ENCODE measurements at places on chromosomes 4 and X.
A peak's percentile ranks its signal among the peaks of the same experiment; 100 is the strongest.

DNA sequence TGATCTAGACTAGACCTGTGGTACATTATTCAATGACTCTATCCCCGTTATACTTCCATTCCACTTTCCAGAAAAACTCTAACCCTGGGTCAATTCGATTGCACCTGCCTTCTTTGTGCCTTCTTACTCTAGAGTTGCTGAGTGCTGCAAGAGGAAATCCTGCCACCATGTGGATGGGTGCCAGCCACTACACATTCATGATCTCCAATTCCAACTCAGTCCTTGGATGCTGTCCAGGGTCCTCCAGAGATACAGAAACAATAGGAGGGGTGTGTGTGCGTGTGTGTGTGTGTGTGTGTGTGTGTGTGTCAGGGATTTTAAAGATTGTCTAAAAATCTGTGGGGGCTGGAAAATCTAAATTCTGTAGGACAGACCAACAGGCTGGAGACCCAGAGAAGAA lies 42.9 kb upstream of the INTS6L start:
- DNase-seq: peak; percentile 37

- no peak for DNase-seq
Measured at GRCh38 chr4:78024576-78025091, 32.5 kb upstream of the FRAS1 start.

GRCh38 chrX:7170898-7171297 lies 22.9 kb upstream of the PUDP start:
- no peak for DNase-seq

DNA sequence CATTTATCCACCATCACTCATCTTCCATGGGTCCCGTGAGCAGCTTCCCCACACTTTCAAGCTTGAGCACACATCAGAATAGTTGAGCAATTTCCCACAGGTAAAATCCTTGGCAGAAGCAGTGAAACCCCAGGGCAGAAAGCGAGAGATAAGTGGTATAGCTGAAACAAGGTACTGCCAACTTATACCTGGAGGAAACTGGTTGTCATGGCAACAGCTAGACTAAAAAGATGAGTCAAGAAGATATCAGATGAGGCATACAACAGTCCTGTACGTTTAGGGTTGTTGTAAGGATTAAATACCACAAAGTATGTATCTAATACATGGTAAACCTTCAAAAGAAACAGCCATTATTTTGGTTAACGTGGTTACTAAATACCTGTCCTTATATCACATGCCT lies 66.9 kb upstream of the PHOX2B start:
- no peak for DNase-seq

DNA sequence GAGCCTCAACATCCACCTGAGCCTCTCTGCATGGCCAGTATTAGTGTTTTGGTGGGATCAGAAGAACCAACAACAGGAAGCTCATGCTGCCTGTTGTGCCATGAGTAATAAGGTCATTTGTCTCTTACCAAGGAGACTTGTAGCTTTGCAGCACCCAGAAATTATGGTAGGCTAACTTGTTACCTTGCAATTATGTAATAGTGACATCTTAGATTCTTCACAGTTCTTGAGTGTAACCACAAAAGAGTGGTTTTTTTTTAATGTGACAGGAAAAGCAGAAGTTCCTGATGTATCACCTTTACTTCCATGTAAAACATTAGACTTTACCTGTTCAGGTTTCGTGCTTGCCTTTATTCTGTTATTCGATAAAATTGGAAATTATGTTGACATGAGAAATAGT lies 263.9 kb upstream of the CXXC4 start:
- no peak for DNase-seq

- DNase-seq: no peak
Measured at GRCh38 chr4:70863099-70863790, 23.6 kb upstream of the GRSF1 start.

- DNase-seq: no peak
Measured at GRCh38 chr4:78423790-78424189, 127.8 kb upstream of the ANXA3 start.

- DNase-seq: no peak
Measured at GRCh38 chr4:120062663-120063195, 3.9 kb downstream of the MAD2L1 start.

- peak; percentile 36 for DNase-seq
Measured at GRCh38 chr4:182449186-182449929, 206.2 kb downstream of the TENM3 start.

DNA sequence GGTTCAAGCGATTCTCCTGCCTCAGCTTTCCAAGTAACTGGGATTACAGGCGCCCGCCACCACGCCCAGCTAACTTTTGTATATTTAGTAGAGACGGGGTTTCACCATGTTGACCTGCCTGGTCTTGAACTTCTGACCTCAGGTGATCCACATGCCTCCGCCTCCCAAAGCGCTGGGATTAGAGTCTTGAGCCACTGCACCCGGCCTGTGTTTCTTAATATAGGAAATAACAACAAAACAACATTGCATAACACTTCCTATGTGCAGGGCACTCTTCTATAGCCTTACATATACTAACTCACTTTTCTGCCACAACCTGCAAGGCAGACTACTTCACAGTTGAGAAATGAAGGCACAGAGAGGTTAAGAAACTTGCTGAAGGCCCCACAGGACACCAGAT lies 12.8 kb upstream of the TMEM131L start:
- DNase-seq: no peak

- no peak for DNase-seq
Measured at GRCh38 chrX:96753230-96753629, 68.6 kb downstream of the DIAPH2 start.

GRCh38 chr4:138951764-138952163 lies 63.8 kb upstream of the NOCT start:
- peak; percentile 50 for DNase-seq

DNA sequence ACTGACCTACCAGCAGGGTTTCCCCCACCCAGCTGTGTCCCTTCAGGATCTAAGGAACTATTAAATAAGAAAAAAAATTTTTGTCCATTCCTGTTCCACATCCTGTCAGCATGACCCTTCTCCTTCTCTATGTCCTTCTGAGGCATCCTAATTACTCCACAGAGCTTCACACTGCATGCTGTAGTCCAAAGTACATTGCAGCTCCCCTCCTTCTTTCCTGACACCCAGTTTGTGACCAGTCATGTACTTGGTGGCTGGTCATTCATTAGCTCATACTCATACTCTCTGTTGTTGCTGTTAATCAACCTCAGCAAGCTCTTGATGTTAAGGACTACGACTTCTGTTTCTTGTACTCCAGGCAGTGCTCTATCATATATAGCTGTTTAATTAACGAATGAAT lies 2.4 kb upstream of the EGF start:
- DNase-seq: no peak

- peak; percentile 80 for DNase-seq
Measured at GRCh38 chrX:154369449-154370299, 4.8 kb downstream of the FLNA start.

GRCh38 chrX:63421411-63421810 lies 70.3 kb upstream of the SPIN4 start:
- no peak for DNase-seq

- DNase-seq: no peak
Measured at GRCh38 chrX:119762718-119763117, 4.3 kb downstream of the SOWAHD start.

DNA sequence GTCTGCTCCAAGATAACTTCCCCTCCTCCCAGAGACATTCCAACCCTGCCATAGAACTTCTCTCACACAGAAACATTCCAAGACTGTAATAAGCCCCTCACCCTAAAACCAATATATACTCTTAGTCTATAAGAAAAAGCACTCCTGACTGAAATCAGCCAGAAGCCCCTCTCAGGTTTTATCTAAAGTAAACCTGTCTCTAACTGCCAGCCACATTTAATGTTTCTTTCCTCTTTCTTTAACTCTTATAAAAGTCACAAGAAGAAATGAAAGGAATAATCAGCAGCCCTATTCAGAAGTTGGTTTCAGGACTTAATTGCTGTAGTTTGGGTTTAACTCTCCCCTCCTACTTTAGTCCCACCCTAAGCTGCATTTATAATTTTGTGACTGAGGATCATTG lies 165.0 kb upstream of the ZCCHC13 start:
- no peak for DNase-seq

DNA sequence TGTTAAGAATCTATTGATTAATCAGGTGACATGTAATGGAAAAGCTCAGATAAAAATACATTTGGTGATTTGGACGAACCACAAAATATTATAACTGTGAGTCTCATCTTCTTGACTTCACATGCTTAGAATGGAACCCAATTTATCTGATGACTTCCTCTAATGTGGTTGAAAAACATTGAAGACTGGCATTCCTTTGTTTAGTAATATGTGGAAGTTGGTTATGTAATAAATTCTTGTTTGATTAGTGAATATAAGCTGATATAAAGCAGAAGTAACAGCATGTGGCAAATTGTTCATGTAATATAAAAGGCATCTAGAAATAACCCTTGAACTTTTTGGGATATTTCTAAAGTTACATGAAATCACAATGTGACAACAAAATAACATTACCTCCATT lies 9.7 kb downstream of the GIMD1 start:
- no peak for DNase-seq

GRCh38 chr4:165721815-165722214 lies 151.2 kb upstream of the TLL1 start:
- DNase-seq: no peak

DNA sequence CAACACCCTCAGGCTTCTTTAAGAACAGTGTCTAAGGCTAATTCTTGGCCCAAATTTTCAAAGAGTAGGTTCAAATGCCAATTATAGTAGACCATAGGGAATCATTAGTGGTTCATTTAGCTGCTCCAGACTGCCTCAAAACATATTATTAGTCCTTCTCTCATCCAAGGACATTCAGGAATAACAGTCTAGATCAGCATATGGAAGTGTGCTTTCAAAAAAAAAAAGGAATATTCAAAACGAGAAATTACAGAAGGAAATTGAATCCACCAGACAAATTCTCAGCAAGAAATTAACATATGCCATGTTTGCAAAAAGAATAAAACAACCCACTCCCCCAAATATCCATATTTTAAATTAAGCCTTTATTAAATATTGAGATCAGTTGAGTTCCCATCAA lies 293.1 kb downstream of the SMARCA1 start:
- DNase-seq: no peak

GRCh38 chr4:32196950-32197688 lies 1477.0 kb downstream of the PCDH7 start:
- no peak for DNase-seq

DNA sequence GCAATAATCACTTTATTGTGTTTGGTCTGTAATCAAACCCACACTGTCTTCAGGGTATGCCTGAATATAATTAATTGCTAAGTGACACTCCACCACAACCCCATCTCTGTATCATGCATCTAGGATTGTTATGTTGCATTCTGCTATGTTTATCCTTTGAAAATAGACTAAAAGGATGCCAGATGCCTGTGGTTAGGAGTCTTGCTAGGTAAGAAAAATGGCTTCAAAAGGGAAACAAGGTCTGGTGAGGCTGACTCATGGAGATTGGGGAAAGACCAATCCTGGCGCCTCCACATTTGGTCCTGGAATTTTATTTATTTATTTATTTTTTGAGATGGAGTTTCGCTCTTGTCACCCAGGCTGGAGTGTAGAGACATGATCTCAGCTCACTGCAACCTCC lies 360.5 kb upstream of the SLC7A11 start:
- no peak for DNase-seq

- peak; percentile 15 for DNase-seq
Measured at GRCh38 chr4:67549123-67549522, 3.8 kb upstream of the CENPC start.

GRCh38 chr4:62717154-62717553 lies 1517.0 kb downstream of the ADGRL3 start:
- DNase-seq: no peak

GRCh38 chr4:144353292-144353691 lies 212.8 kb upstream of the GYPA start:
- no peak for DNase-seq

GRCh38 chrX:49844611-49845010 lies 15.5 kb downstream of the PAGE4 start:
- DNase-seq: no peak

GRCh38 chr4:48248559-48248953 lies 21.1 kb downstream of the TEC start:
- DNase-seq: no peak

GRCh38 chrX:21939906-21940305 lies 603 bp upstream of the SMS start:
- no peak for DNase-seq

- DNase-seq: no peak
Measured at GRCh38 chr4:53557669-53558064, 33.6 kb downstream of the LNX1 start.

- no peak for DNase-seq
Measured at GRCh38 chr4:55435141-55435841, 39.5 kb downstream of the TMEM165 start.

GRCh38 chr4:46441136-46441859 lies 51.4 kb upstream of the GABRA2 start:
- DNase-seq: no peak

- DNase-seq: no peak
Measured at GRCh38 chr4:7428261-7429068, 6.3 kb downstream of the PSAPL1 start.

GRCh38 chr4:151921811-151922210 lies 161.0 kb upstream of the GATB start:
- peak; percentile 30 for DNase-seq

DNA sequence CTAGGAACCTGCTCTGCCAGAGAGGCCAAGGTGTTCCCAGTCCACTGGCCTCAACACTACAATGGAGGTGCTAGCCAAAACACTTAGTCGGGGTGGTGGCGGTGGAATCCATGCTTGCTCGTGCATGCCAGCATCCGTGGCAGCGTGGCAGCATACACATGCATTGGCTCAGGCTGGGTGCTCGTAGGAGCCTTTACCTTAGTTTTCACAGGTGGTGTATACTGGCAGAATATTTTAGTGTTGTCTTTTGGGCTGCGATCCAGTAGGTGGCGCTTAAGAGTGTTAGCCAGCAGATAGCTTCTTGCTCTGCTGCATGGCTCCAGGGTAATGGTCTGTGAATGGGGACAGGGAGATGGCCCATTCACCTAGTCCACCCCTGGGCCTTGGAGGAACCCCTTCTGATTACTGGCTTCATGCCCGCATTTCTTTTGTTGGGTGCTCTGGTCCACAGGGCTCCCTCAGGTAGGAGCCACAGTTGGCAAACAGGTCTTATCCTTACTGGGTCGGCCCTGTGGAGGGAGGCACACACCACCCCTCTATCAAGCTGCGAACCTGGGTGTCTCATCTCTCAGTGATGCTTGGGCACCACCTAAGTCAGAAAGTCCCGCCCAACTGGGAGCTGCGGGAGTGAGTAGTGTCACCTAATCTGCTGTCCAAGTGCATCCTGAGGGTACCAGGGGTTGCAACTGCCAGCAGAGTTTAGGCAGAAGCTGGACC lies 40.0 kb downstream of the RIPPLY1 start:
- peak; percentile 3 for DNase-seq

- DNase-seq: no peak
Measured at GRCh38 chrX:110241816-110242215, 76.1 kb downstream of the AMMECR1 start.

DNA sequence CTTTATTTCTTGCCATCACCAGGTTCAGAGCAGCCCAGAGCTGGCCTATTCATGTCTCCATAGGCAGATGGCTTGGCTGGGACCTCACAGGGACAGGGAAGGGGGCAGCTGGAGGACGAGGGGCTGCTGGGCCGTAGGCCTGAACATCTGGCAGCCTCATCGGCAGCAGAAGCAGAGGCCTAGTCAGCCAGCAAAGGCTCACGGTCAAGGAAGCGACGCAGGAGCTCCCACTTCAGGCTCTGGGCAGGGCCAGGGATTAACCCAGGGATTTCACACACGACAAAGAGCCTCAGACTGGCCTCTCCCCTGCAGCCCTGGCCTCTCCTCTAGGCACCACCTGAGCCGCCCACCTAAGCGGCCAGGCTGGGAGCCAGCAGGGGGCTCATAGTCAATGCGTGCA lies 46.0 kb upstream of the MAN2B2 start:
- no peak for DNase-seq

GRCh38 chr4:1133033-1133432 lies 19.7 kb upstream of the RNF212 start:
- DNase-seq: no peak

All from RWPE1 (cell line).